ENCODE measurements at places on chromosomes 3 and 15.

DNA sequence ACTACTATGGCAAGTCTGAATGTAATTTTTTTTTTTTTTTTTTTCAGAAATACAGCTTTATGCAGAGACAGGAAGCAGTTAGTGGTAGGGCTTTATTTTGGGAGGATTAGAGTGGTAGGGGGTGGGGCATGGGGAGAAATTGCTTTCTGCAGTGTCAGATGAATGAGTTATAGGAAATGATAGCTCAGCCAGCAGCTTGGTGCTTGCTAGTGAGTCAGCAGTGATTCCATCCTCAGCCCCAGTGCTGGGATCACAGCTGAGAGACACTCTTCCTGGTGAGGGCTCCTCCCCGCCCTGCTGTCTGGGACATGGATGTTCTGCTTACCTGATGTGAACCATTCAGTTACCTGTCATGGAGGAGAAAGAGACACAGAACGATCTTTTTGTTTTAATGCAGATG, 39.6 kb downstream of the SEMA6D start:
- no peak for DNase-seq

GRCh38 chr15:100918690-100919480, at the start of gene LRRK1:
Gene LRRK1, plus strand, starts transcription at chr15:100919357. Its CDS starts 5,276 bp downstream, at chr15:100924633.
- no peak for DNase-seq

DNA sequence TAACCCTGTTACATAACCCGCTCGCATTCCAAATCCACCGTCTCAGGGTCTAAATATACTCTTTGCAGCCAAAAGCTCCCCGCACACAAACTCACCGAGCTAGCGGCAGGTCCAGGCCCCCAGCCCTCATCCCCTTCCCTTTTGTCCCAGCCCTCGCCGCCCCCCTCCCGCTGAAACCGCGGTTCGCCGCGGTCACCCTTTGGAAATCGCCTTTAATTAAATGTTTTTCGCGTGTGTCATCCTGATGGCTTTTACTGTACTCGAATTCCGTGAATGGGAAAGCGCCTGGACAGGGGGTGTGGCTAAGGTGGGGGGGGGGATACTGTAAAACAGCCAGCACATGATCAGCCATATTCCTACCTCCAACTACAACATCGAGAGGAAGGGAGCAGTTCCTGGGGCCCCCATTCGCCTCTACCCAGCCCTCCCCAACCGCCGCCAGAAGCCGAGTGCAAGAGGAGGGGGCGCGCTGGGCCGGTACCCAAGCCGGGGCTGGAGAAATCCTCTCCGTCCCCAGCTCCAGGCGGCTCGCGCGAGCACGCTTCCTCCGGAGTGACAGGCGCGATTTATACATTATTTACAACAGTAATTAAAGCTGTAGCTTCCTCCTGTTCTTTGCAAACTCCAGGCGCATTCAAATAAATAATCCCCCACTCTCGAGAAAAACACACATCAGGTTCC, 1.7 kb downstream of the RORA start:
- DNase-seq: peak; percentile 10

DNA sequence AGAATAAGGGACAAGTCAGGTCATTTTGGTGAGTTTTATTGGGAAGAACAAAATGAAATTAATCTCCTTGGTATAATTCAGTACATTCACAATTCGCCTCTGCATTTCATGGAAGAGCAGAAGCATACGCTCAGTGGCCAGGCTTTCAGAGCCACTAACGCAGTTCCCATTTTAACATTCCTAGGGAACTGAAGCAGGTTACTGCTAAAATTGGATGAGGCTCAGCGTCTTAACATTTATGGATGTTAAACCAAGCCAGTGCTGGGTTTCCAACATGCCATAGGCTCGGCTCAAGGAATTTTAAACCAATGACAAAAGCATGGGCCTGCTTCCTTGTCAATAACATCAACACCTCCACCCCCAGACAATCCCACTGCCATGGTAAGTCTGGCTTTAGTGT, 172.7 kb upstream of the PRICKLE2 start:
- no peak for DNase-seq

- DNase-seq: peak; percentile 42
These were observed 5.9 kb upstream of the RBP2 start for GRCh38 chr3:139482206-139482605.

GRCh38 chr3:58581328-58582091, 4.3 kb upstream of the FAM107A start:
- DNase-seq: no peak

DNA sequence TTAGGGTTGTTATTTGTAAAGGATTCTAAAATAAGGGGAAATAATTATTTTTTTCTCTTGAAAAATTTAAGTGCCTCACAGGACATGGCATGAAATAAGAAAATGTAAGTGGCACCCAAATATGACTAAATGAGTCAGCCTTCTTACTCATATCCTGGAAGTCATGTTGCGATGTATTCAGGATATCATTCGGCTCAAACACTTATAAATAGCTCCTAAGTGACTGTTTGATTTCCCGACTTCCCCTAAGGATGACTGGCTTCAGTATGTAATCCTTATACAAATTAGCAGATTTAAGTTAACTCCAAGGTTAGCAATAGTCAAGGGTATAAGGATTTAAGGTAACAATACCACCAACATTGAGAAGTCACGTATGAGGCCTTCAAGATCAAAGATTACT, 57.3 kb upstream of the OSTN start:
- DNase-seq: no peak

GRCh38 chr3:161355508-161355907, 15.8 kb downstream of the SPTSSB start:
- no peak for DNase-seq

- no peak for DNase-seq
These were observed 138.1 kb upstream of the DAZL start for GRCh38 chr3:16743276-16743675.

- DNase-seq: no peak
These were observed 90.6 kb upstream of the MYZAP start for GRCh38 chr15:57500979-57501576.

DNA sequence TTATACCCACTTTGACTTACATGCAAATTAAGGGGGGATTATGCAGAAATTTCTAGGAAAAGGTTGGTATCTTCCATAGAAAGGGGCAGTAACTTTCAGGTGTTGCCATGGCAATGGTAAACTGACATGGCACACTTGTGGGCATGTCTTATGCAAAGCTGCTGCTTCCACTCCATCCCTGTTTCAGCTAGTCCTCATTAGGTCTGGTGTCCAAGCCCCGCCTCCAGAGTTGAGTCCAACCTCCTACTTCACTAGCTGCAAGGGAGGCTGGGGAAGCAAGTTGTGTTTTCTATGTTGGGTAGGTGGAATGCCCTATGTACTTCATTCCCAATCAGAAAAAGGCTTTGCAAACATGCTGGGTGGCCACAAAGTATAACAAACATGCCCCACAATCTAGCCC, 14.7 kb upstream of the KLHL40 start:
- DNase-seq: no peak

GRCh38 chr3:114290911-114291901, 2.6 kb upstream of the TIGIT start:
- peak; percentile 29 for DNase-seq

- no peak for DNase-seq
These were observed 2.8 kb downstream of the HEMK1 start for GRCh38 chr3:50572158-50572557.

DNA sequence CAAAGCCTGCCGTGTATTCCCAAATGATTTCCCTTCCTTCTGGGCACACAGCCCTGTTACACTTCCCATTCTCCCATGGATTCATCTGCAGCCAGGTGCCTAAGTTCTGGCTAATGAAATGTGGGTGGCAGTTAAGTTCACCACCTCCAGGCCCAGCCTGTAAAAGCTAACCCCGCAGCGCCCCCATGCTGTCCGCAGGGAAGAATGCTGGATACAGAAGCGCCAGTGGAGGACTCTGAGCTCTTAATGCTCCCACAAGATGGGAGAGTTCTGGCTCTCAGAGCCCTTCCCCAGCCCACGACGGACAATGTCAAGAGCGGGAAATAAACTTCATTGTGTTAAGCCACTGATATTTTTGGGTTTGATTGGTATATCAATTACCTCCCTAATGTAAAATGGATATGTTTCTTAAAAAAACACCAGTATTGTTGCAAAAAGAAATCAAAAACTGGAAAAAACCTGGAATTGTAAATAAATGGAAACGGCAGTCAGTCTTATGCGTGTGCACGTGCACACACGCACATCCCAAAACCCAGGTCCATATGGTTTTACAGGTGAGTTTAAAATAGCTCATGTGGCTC, 37.7 kb upstream of the FGD5 start:
- no peak for DNase-seq

- peak; percentile 12 for DNase-seq
These were observed 187.1 kb upstream of the DNAJC19 start for GRCh38 chr3:181176601-181177000.

DNA sequence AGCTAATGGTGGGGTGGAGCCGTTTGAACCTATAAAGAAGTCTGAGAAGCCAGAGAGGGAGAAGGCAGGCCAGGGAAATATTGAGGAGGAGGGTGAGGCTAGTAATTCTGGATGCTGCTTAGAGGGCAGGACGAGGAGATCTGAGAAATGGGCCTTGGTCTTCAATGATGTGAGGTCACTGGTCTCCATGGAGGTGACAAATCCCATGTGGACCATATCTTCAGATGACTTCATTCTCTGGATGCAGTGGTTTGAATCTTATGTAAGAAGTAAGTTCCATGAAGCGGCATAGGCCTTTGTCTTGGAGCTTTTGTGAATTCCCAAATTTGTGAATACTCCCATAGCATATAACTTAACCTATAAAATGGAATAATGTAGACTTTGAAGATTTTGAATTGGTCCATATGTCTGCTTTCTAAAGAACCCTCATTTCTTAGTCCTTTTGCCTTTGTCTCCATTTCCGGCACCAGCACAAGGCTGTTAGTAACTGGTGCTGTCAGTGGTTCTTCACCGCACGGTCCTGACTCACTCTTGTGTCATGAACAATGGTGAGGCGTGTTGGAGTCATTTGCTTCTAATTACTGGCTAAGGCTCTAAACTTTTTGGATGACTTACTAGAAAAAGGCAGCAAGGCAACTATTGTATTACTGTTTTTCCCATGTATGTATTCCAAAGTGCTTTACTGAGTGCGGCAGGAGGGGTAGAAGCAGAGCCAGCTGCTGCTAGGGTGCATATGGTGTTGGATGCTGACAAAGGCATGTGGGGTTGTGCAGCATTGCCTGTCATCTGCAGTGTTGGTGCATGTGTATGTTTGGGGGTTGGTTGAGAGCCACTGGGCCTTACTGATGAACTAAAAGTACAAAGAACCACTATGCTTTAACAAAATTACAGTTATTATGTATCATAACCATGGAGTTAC, 279.3 kb upstream of the C2CD4B start:
- no peak for DNase-seq

DNA sequence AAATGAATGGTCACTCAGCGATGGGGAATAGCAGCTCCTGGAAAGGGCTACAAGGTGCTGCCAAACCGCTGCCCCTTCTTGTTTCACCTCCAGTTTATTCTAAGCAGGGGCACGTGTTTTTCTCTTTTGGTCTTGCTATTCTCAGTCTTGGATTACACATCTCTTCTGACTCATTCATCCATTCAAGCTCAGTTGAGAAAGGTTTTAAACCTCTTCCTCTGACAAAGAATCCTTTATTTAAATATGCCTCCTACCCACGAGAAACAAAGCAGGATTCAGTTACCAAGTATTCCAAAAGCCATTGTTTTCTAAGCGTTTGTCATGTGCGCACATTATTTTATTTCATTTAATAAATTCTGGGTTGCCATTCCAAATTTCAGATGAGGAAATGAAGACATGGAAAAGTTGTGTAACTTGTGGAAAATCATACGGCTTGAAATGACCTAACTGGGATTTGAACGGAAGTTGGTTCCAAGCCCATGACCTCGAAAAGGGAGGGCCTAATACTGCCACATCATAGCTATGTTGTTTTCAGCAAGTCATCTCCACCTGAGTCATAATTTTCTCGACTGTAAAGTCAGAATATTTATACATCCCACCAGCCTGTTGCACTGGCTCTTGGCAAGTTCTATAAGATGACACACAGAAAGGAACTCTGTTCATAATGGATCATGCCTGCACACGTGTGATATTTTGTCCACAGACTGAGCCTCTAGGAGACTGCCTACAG, 292.0 kb upstream of the SLCO3A1 start:
- no peak for DNase-seq

DNA sequence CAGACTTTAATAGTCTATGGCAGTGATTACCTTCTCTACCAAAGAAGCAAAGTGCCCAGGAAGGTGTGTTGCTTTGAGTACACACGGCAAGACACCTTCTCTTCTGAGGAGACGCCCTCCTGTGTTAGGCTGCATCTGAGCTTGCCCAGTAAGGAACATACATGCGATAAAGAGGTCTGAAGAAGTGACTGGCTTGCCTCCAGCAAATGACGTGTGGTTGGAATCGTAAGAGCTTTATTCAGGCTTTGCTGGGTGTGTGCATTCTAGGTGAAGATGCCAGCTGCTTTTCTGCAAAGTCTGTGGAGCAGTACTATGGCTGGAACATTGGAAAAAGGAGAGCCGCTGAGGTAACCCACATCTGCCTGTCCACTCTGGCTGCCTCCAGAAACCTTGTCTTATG, 22.4 kb downstream of the MAP6D1 start:
- no peak for DNase-seq

- no peak for DNase-seq
These were observed 126.6 kb downstream of the SRGAP3 start for GRCh38 chr3:9122732-9123364.

DNA sequence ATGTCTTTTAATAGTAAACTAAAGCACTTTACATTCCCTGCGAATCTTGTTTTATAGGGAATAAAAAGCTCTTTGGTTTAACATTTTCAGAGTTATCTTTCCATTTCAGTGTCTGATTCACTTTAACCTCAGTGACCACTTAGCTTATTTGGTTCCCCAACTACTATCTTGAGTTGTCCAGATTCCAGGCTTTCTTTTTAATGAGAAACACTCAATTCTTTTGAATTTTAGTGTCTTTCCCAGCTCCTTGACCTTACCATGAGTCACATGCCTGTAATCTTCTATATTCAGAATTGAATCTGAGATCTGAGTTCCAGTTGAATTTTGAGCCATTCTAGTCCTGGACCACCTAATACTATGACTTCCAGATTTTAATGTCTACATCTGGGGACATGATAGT, 144.4 kb downstream of the KCNAB1 start:
- DNase-seq: no peak
